ENCODE measurements at places on chromosomes 7 and 10. TPM values are rescaled to one million over a fixed set of nuclear protein-coding genes. Genes with fewer than 3 reads are reported as not detected.

Gene VWDE
- not detected for total RNA-seq

Gene ZNF22
- total RNA-seq = 13.6 TPM

DNA sequence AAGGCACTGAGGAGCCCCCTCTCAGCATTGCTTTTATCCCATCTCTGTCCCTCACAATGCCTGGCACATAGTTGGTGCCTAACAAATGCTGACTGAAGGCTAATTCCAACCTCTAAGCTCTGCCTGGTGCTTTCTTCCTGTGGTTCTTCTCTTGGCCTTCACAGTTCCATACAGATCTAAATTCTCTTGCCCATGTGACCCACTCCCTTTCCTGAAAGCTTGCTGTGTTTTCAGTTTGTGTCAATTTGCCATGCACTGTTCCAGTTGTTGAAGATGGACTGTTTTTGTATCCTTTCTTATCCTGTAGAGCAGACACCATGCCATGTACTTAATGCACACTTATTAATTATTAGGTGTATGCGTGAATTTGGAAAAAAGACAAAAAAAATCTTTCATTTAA lies 9.2 kb downstream of the TBXAS1 start:
- no peak for DNase-seq
- H3K36me3 ChIP-seq = no peaks in the 10 kb centered on the region
- peaks cover 4% of the 10 kb centered on the region for H3K4me1 ChIP-seq
- no peak overlapping the region for H3K4me3 ChIP-seq
- H3K27me3 ChIP-seq = no peaks in the 10 kb centered on the region

Gene PLXNA4
- total RNA-seq = 12.0 TPM

Gene CFAP69
- 2.6 TPM for total RNA-seq

Gene SUGCT
- 4.4 TPM for total RNA-seq

Gene MBL2
- total RNA-seq = not detected

- DNase-seq = no peak
- H3K4me1 ChIP-seq = no peaks in the 10 kb centered on the region
- no peaks in the 10 kb centered on the region for H3K27me3 ChIP-seq
- no peak overlapping the region for H3K4me3 ChIP-seq
Measured at GRCh38 chr10:52688899-52689298, 83.7 kb downstream of the MBL2 start.

- H3K27me3 ChIP-seq = no peaks in the 10 kb centered on the region
- no peak overlapping the region for H3K4me3 ChIP-seq
- no peaks in the 10 kb centered on the region for H3K36me3 ChIP-seq
- no peaks in the 10 kb centered on the region for H3K4me1 ChIP-seq
- DNase-seq = no peak
Measured at GRCh38 chr7:15602236-15602635, 40.4 kb upstream of the AGMO start.

DNA sequence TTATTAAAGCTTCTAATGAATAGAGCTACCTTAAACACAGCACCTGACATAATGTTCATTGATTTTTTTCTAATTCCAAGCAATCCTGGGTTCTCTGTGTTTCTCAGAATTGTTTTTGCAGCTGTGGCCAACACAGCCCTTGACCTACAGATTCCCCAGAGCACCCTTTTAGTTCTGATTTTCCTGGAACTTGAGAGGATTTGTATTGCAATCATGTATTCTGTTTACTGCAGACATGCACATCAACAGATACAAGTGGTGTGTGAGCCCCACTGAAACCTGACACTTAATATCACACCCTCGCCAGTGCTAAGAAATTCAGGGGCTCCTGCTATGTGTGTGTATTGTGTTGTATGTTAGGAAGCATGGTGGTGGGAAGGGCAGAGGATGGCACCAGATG lies 344.2 kb upstream of the POM121L12 start:
- H3K27me3 ChIP-seq = no peaks in the 10 kb centered on the region
- DNase-seq = no peak
- no peaks in the 10 kb centered on the region for H3K4me1 ChIP-seq
- no peaks in the 10 kb centered on the region for H3K36me3 ChIP-seq
- no peak overlapping the region for H3K27ac ChIP-seq
- H3K4me3 ChIP-seq = no peak overlapping the region

Gene WEE2
- total RNA-seq = not detected

DNA sequence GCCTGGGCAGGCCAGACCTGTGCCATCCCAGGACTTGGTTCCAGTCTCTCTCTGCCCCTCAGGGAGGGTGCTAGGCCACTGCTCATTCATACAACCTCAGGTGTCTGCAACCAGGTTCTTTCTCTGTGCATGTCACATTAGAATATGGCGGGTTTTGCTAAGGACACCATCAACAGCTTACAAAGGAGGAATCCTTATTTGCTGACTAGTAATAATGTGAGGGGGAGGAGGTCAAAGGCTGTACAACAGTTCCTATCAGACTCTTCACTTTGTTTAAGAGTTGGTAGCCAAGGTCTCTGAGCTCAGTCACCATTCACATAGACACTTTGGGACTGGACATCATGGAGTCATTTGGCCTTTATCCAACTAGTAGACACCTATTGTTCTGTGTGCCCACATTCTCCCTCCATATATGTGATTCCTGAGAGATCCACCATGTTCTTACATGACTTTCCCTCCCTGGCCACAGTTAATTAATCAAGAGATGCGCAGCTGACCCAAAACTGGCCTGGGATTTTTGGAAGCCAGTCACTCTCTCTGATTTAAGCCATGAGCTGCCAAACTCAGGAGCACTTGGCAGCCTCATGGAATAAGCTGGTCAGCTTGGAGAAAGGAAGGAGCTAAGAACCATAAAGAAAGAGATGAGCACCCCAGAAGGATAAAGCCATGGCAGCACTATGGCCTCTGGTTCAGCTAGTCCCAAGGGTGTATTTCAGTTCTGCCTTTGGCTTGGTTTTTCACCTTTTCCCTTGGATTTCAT lies 51.2 kb downstream of the DPCD start:
- H3K4me1 ChIP-seq = no peaks in the 10 kb centered on the region
- no peak overlapping the region for H3K4me3 ChIP-seq
- H3K36me3 ChIP-seq = no peaks in the 10 kb centered on the region
- H3K27ac ChIP-seq = no peak overlapping the region
- DNase-seq = no peak

- no peaks in the 10 kb centered on the region for H3K4me1 ChIP-seq
- no peak overlapping the region for H3K4me3 ChIP-seq
- DNase-seq = no peak
- no peaks in the 10 kb centered on the region for H3K27me3 ChIP-seq
- H3K36me3 ChIP-seq = no peaks in the 10 kb centered on the region
- no peak overlapping the region for H3K27ac ChIP-seq
Measured at GRCh38 chr10:78342827-78343653, 309.4 kb downstream of the RPS24 start.

- H3K36me3 ChIP-seq = peaks cover 12% of the 10 kb centered on the region
- DNase-seq = no peak
- no peaks in the 10 kb centered on the region for H3K4me1 ChIP-seq
- H3K4me3 ChIP-seq = no peak overlapping the region
- no peak overlapping the region for H3K27ac ChIP-seq
Measured at GRCh38 chr7:94406696-94407095, 12.0 kb downstream of the COL1A2 start.

DNA sequence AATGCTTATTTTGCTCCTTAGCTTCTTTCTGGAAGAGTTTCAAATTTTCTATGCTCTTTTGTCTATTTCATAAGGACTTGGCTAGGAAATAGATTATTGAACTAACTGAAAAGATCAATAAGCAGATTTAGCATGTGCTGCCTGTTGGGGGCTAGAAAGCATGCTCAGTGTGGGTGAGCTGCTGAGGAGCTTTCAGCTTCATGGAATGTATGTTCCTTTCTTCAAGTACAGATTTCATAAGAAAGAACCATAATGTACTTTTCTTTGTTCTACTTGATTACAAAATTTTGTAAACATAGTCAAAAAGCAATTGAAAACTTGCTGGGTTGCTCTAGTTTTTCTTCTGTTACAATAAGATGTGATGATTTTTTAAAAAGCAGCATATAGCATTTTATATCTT lies 73.8 kb downstream of the TAF3 start:
- H3K27me3 ChIP-seq = no peaks in the 10 kb centered on the region
- H3K4me1 ChIP-seq = no peaks in the 10 kb centered on the region
- no peak overlapping the region for H3K4me3 ChIP-seq
- no peak overlapping the region for H3K27ac ChIP-seq
- DNase-seq = no peak
- H3K36me3 ChIP-seq = no peaks in the 10 kb centered on the region

GRCh38 chr7:115914951-115915350 lies 115.6 kb downstream of the TFEC start:
- no peaks in the 10 kb centered on the region for H3K36me3 ChIP-seq
- no peak overlapping the region for H3K27ac ChIP-seq
- no peaks in the 10 kb centered on the region for H3K4me1 ChIP-seq
- no peak overlapping the region for H3K4me3 ChIP-seq
- H3K27me3 ChIP-seq = no peaks in the 10 kb centered on the region

- H3K27me3 ChIP-seq = no peaks in the 10 kb centered on the region
- no peaks in the 10 kb centered on the region for H3K4me1 ChIP-seq
- no peak overlapping the region for H3K27ac ChIP-seq
- no peaks in the 10 kb centered on the region for H3K36me3 ChIP-seq
- H3K4me3 ChIP-seq = no peak overlapping the region
- no peak for DNase-seq
Measured at GRCh38 chr7:92880212-92881090, 44.1 kb upstream of the CDK6 start.

GRCh38 chr10:74328388-74328787 lies 177.4 kb downstream of the ADK start:
- H3K27me3 ChIP-seq = no peaks in the 10 kb centered on the region
- H3K4me3 ChIP-seq = no peak overlapping the region
- no peak overlapping the region for H3K27ac ChIP-seq

Gene ATP6V0A4
- total RNA-seq = not detected

Gene SFTPA1
- not detected for total RNA-seq

- H3K27ac ChIP-seq = peak overlapping the region; percentile 54
- no peaks in the 10 kb centered on the region for H3K27me3 ChIP-seq
- no peak overlapping the region for H3K4me3 ChIP-seq
- DNase-seq = no peak
- no peaks in the 10 kb centered on the region for H3K36me3 ChIP-seq
Measured at GRCh38 chr7:15801041-15801440, 114.6 kb upstream of the MEOX2 start.

DNA sequence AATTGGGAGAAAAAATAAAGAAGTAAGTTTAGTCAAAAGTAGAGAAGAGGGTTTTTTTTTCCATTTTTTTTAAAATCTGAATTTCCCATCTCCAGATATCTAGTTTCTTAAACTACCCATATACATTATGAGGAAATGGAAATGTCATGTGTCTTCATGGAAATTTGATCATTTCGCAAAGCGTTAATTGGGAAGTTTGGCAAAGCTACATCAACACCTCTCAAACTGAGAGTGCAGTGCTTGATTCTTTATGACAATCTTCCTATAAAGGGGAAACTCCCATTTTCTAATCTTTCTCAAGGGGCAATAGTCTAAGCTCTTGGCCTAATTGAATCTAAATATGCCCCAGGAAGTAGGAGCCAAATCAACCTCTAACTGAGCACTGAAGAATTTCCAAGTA lies 110.4 kb upstream of the INHBA start:
- no peaks in the 10 kb centered on the region for H3K4me1 ChIP-seq
- no peak overlapping the region for H3K4me3 ChIP-seq
- H3K36me3 ChIP-seq = no peaks in the 10 kb centered on the region
- H3K27ac ChIP-seq = no peak overlapping the region

Gene COL17A1
- total RNA-seq = not detected

Gene RAPGEF5
- 10.8 TPM for total RNA-seq

Gene CDC14C
- total RNA-seq = not detected

DNA sequence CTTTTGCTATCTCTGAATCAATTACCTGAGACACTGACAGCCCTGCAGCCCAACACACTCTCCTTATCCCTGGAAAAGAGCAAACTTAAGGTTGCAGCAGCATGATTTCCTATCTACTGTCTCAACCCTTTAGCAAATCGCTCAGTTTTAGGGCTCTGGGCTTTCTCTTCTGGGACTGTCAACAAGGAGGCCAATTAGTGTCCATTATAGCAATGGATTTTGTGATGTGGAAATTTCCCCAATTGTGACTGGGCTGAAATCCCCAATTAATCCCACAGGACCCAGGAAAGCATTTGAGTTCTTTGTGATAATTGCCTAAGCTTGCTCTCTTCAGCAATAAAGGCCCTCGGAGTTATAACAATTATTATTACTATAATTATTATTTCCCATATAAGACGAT lies 197.0 kb downstream of the ZNF438 start:
- no peaks in the 10 kb centered on the region for H3K36me3 ChIP-seq
- H3K4me3 ChIP-seq = no peak overlapping the region
- no peaks in the 10 kb centered on the region for H3K4me1 ChIP-seq
- no peak for DNase-seq
- no peaks in the 10 kb centered on the region for H3K27me3 ChIP-seq

Gene TPK1
- 5.0 TPM for total RNA-seq

Gene INSYN2A
- total RNA-seq = not detected

- peaks cover 12% of the 10 kb centered on the region for H3K4me1 ChIP-seq
- no peaks in the 10 kb centered on the region for H3K36me3 ChIP-seq
Measured at GRCh38 chr7:23593706-23594105, 3.5 kb upstream of the CCDC126 start.

Gene EN2
- total RNA-seq = not detected

DNA sequence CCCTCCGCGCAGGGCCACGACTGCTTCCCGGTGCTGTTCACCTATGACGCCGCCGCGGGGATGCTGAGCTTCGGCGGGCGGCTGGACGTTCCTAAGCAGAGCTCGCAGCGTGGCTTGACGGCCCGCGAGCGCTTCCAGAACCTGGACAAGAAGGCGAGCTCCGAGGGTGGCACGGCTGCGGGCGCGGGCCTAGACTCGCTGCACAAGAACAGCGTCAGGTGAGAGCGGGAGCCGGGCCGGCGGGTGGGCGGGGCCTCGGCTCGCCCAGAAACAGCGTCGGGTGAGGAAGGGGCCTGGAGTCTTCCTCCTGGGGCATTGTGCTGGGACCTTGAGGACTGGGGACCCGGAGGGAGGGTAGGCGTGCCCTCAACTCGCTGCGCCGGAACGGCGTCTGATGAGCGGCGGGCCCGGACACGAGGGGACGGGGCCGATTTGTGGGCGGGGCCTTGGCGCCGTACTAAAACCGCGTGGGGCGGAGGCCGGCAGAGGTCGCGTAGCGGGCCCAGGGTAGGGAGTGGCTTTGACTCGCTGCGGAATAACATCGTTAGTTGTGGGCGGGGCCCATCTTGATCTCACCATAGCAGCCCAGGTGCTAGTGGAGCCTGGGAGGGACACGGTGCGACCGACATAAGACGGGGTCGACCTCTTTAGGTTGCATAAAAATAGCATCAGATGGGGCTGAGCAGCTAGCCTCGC lies 15.6 kb downstream of the PDAP1 start:
- peak; percentile 84 for DNase-seq
- H3K36me3 ChIP-seq = no peaks in the 10 kb centered on the region
- H3K27me3 ChIP-seq = no peaks in the 10 kb centered on the region
- no peaks in the 10 kb centered on the region for H3K4me1 ChIP-seq
- H3K27ac ChIP-seq = peak overlapping the region; percentile 75

- no peak overlapping the region for H3K27ac ChIP-seq
- no peaks in the 10 kb centered on the region for H3K27me3 ChIP-seq
- DNase-seq = no peak
- H3K4me3 ChIP-seq = no peak overlapping the region
Measured at GRCh38 chr7:15647309-15647708, 39.2 kb downstream of the MEOX2 start.

GRCh38 chr10:70809011-70809611 lies 6.6 kb upstream of the SGPL1 start:
- no peak overlapping the region for H3K27ac ChIP-seq
- no peaks in the 10 kb centered on the region for H3K36me3 ChIP-seq
- no peaks in the 10 kb centered on the region for H3K27me3 ChIP-seq
- no peaks in the 10 kb centered on the region for H3K4me1 ChIP-seq
- DNase-seq = no peak
